ENCODE measurements at places on chromosomes 4 and X.

DNA sequence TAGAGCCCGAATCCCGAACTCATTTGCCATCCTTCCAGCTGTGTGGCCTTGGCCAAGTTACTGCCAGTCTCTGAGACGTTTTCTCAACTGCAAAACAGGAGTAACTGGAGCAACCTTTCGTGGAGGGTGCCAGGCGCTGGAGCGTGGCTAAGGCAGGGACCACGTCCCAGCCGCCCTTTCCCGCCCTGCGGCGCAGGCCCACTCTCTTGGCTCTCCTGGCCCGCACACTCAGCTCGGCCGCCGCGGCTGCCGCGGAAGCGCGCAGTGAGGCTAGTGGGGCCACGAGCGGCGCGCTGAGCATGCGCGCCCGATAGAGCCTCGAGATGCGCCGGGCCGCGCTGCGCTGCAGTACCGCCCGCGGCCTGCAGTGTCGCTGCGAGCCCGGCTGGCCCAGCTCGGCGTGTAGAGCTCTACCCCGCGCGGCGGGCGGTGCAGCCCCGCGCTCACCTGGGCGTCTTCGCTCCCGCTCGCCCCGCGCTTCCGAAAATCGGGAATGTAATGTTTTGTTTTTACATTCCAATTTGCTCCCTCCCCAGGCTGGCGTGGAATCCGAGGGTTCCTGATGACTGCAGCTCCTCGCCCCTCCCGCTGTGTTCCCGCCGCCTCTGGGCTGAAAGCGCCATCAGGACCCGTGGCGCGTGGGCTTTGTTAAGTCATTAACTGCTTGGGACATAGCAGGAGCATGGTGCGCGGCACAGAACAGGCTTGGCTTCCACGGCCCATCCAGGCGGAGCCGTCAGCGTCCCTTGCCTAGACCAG, 4.0 kb upstream of the ZNF518B start:
- DNase-seq, result peak; percentile 55

DNA sequence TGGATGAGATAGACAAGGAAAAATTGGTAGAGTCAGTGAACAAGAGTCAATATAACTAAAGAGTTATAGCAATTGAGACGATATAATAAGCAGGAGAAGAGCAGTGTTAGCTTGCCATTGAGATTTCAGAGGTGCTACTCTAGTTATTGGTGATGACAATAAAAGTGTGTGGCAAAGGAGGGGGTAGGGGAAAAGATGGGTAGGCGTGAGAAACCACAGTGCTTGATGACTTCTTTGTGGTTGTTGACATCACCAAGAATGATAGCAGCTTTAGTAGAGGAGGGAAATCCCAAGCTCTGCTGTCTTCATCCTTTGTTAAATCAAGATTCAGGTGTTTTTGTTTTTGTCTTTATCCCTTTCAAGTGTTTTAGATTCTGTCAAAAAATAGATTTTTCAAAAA, 179.9 kb upstream of the PPP3CA start:
- DNase-seq, result no peak

DNA sequence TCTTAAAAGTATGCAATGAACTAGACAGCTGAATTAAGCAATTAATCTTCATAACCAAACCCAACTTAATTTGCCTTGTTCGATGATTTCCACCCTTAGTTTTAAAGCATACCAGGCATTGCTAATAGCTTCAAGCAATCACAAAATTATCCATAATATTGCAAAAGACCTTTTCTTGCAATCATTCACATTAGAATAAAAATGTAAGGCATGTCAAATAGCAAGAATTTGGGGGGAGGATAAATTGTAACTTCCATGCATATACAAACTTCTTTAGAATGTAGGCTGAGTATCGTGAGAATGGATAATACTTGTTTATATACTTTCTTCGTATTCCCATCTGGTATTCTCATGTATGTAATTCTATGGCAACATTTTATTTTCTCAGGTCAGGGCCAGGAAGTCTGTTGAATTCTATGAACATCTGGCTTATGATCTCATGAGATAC, 28.7 kb upstream of the BMP2K start:
- no peak for DNase-seq

DNA sequence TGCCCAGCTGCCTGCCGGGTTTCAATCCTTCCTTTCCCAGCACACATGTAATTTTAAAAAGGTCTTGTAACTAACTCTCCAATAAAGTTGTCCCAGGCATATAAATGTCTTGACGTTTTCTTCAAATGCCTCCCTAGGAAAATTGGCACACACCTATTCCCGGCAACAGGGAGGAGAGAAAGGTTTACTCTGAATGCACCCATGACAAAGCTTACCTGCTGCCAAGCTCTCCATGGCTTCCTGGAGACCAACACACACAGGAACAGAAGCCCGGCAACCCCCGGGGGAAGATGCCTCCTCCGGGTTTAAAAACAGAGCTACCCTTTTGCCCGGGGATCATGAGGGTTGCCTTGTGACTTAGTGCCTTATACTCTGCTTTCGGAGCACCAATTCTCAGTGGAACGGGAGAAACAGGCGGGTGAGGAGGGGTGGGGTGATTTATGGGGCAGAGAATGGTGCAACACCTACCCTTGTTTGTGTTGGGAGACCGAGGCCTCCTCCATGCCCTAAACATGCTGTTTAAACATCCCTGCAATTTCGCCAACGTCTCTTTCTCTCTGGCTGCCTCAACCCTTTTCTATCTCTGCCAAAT, 4.8 kb upstream of the GYG2 start:
- DNase-seq, result no peak

DNA sequence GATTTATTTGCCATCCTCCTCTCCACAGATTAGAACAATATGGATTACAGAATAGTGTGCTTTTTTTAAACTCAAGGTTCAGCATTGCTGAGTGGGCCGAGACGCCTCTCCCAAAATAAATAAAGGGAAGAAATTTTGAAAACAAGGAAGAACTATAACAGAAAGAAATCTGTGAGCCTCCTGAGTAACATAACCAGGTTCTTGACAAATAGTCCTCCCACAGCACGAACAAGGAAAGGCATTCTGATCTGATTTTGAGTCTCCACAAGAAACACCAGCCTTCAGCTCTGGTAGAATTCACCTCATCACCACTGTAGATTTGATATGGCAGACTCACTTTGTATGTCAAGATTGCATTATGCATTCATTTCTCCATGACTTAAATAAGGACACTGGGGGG, 173.6 kb downstream of the HHIP start:
- no peak for DNase-seq

DNA sequence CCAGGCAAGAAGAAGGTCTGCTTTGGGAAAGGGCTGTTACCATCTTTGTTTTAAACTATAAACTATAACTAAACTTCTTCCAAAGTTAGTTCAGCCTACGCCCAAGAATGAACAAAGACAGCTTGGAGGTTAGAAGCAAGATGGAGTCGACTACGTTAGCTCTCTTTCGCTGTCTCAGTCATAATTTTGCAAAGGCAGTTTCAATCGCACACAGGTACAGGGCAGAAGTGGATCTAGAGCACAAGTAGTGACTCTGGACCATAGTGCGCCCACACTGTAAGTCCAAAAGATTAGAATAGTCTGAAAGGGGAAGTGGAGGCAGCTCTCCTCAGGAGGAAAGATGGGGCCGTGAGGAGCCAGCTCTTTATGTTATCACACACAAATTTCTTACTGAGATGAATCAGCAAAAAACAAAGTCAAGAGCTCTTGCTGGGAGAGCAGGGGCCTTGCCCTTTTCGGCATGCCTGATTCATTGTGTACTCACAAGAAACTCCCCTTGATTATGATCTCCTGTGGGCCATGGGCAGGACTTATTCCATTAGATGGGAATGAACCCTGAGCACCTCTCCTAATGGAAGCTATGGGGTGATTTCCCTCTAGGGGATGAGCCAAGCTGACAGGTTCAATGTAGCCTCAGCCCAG, 58.6 kb downstream of the FUNDC1 start:
- DNase-seq, result no peak

- DNase-seq, result peak; percentile 19
Observed at GRCh38 chr4:2186133-2186864, 55.6 kb downstream of the HAUS3 start.

DNA sequence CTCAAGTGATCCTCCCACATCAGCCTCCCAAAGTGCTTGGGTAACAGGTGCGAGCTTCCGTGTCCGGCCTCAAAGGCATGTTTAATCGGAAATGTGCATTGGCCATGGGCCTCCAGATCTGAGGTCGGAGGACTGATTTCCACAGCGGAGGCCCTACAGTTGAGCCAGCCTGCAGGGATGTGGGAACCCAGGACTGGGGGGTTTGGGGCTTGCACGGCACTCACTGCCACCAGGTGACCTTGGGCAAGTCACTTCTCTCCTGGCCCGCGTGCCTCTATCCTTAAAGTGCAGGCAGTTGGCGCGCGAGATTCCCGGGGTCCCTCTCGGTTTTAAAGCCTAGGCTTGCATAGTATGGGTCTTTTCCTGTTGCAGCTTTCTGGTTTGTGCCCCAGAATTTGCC, 18.3 kb upstream of the WFS1 start:
- no peak for DNase-seq

- DNase-seq, result no peak
Observed at GRCh38 chr4:82614838-82615449, 53.2 kb upstream of the TMEM150C start.

- no peak for DNase-seq
Observed at GRCh38 chr4:157327666-157328065, 107.1 kb downstream of the GRIA2 start.
